Activated CD4-positive, alpha-beta T cell treated with anti-CD3 and anti-CD28 coated beads, Interleukin-2, amount 50 U/mL, for 1 hour (primary cell): ENCODE measurements at places on chromosomes 11 and 22.

- no peak for DNase-seq
Measured at GRCh38 chr11:66322732-66323427, 6.0 kb upstream of the CD248 start.

- DNase-seq = no peak
Measured at GRCh38 chr11:61375761-61376108, 13.6 kb downstream of the TMEM138 start.

DNA sequence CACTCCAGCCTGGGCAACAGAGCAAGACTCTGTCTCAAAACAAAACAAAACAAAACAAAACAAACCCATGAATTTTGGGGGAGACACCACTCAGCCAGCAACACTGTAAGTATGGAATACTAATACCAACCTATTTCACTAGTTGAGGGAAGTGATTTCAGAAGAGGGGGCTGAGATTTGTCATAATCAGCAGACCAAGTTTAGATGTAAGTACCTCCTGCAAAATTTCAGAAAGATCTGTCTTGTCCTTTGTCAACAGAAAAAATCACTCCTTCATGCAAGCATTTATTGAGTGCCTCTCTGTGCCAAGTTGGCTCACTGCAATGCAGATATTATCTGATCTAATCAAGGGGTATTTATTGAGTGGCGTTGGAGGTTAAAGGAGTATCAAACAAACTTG, 23.4 kb upstream of the ADA2 start:
- DNase-seq = no peak

GRCh38 chr22:26777156-26777801, 119.9 kb downstream of the MIAT start:
- no peak for DNase-seq

DNA sequence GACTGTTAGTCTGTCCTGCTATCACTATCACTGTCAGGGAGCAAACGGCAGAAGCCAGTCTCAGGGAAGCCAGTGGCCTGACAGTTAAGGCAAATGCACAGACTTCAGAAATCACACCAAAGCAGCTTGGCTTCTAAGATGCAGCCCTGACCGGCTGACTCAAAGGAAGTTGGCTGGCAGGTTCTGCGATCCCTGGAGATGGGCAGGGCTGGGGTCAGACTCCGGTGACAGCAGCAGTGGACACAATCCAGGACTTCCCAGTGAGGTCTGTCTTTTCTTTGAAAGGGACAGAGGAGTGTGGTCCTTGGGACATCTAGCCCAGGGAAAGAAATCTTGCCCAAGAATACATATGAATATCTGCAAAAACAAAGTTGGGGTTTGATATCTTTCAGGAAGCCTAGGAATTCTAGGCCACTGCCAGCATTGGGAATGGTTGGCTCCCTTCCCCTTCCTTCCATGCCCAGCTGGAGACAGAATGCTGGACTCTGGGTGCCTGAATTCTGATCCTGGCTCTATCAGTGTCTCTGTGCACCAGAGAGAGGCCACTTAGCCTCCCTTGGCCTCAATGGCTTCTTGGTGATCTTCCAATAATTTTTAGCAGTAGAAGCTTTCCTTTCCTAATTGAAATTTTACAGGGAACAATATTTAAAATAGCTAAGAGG, 108.9 kb downstream of the KIRREL3 start:
- no peak for DNase-seq

GRCh38 chr22:33861216-33861875, 58.9 kb downstream of the LARGE1 start:
- no peak for DNase-seq

DNA sequence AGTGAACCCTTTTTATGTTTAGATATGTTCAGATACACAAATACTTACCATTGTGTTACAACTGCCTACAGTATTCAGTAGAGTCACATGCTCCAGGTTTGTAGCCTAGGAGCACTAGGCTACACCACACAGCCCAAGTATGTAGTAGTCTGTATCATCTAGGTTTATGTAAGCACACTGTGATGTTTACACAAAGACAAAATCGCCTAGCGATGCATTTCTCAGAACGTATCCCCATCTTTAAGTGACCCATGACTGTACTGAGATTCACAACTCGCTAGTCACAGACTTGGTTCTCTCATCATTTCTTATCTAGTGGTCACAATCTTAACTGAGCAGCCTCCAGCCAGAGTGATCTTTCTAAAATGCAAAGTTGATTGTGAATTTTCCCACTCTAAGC, 119.2 kb downstream of the RASSF10 start:
- no peak for DNase-seq

DNA sequence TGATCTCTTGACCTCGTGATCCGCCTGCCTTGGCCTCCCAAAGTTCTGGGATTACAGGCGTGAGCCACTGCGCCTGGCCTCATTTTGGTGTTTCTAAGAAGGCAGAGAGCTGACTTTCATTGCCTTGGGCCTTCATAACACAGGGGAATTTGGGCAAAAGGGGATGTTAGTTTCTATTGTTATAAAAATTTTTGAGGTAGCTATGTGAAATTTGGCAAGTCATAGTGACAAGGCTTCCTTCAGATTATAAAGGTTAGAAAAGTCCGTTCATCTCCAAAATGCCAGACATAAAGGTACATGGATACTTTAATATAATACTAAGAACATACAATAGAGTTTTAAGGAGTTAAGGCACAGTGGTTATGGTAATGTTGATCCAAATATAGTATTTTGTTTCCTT, 17.2 kb downstream of the LDHC start:
- no peak for DNase-seq

GRCh38 chr11:15923183-15923582, 433.2 kb downstream of the SOX6 start:
- no peak for DNase-seq

DNA sequence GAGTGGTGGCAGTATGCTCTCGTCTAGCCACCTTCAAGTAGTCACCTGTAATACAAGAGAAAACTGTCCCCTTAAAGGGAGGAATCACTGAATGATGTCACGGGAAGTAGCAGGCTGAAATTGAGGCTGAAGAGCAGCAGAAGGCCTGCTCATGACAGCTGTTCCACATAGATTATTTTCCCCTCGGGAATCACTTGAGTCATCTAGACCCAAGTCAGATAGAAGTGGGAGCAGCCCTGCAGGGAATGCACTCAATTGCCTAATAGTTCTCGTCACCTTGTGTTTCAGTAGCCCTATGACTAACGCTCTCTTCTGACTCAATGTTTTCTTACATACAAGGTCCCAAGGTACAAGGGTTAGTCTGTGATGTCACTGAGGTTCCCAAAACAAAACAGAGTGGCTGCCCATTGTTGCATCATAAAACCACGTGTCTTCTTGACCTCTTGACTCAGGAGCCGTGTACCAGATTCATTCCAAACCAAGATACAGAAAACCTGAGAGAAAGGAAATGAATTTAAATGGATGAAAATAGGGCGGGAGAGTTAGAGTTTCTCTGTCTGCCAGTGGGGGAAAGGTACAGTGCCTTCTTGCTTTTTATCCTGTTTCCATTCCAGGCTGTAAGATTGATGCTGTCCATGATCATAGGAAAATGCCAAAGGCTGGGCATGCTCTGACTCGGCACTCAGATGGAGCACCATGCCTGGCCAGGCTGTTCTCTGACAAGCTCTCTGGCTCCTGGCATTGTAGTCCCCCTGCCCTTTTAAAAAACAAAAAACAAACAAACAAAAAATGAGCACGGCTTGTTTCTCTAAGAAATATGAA, 21.6 kb upstream of the C11orf96 start:
- no peak for DNase-seq

DNA sequence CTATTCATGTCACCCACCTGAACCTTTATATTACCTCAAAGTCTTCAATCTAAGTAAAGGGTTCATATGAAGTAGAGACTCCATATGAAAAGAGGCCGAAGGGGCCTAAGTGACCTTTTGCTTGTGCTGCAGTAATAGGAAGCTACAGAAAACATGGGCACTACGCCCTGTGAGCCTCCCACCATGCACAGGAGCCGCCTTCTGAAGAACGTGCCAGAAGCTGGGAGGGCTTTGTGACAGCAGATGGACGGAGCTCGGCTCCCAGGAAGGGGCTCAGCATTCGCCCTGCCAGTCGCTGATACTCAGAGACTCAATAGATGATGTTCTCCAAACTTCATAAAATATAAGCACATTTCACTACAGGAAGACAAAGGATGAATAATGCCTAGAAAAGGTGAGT, 21.2 kb downstream of the DEAF1 start:
- DNase-seq = no peak

DNA sequence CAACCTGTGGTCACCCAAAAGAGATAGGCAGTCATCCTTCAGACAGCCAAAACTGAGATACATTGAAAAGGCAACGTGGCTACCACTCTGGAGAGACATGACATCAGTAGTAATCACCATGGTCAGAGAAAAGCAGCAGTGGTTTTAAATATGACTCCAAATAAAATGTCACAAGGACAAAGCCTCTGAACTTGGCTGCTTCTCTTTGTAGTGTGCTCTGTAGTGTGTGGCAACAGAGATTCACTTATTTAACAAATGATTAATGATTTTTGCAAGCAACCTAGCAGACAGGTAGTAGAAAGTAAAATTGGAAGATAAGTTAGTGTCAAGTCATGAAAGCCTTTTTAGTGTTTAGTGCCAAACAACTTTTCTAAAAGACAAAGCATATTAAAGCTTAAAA, 63.5 kb downstream of the PAX6 start:
- no peak for DNase-seq

DNA sequence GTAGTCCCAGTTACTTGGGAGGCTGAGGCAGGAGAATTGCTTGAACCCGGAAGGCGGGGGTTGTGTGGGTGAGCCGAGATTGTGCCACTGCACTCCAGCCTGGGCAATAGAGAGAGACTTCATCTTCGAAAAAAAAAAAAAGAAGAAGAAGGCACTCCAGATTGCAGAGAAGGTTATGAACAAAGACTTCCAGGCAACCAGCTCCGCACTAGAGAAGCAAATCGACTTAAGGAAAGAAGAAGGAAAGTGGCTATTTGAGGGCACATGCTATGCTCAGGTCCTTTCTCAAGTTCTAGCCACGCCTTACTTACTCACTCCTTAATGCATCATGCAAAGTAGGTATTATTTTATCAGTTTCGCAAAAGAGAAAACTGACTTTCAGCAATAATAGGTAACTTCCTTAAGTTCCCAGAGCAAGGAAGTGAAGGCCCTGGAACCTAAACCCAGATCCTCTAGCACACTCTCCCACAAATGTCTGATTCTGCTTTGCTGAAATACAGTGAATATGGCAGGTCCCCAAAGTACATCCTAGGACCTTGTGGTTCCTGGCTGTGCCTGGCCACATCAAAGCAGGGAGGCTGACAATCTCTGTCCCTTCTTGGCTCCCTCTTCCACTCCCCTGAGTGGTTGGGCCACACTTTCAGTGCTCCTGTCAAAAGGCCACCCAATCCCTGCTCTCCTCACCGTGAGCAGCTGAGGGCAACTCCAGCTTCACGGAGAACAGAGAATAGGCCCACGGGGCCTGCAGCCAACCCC, 14.2 kb downstream of the CD3E start:
- no peak for DNase-seq

DNA sequence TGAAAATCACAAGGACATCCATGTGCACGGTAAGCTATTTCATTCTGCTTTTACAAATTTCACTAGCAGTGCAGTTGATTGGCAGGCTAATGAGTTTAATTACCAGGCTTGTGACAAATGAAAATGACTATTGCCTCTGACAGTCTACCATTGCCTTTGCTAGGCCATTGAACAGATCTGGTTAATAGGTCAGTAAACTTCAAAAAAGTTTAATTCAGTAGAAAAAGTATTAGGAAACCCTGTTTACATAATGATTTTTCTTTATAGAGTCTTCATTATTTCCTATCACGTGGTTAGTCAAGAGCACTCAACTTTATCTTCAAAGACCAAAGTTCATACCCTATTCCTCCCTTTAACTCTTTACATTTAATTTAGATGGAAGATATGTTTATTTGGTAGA, 77.0 kb downstream of the PRMT3 start:
- DNase-seq = no peak

DNA sequence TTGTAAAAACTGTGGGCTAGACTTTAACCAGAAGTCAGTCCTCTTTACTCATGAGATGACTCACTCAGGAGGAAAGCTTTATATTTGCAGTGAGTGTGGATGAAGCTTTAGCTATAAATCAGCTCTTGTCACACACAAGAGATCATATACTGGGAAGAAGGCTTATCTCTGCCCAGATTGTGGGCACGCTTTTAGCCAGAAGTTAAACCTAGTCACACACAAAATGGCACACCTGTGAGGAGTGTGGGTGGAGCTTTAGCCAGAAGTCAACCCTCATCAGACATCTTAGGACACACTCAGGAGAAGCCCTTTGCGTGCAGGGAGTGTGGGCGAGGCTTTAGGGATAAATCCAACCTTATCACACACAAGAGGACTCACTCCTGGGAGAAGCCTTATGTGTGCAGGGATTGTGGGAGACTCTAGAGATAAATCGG, 706.9 kb upstream of the LUZP2 start:
- no peak for DNase-seq

DNA sequence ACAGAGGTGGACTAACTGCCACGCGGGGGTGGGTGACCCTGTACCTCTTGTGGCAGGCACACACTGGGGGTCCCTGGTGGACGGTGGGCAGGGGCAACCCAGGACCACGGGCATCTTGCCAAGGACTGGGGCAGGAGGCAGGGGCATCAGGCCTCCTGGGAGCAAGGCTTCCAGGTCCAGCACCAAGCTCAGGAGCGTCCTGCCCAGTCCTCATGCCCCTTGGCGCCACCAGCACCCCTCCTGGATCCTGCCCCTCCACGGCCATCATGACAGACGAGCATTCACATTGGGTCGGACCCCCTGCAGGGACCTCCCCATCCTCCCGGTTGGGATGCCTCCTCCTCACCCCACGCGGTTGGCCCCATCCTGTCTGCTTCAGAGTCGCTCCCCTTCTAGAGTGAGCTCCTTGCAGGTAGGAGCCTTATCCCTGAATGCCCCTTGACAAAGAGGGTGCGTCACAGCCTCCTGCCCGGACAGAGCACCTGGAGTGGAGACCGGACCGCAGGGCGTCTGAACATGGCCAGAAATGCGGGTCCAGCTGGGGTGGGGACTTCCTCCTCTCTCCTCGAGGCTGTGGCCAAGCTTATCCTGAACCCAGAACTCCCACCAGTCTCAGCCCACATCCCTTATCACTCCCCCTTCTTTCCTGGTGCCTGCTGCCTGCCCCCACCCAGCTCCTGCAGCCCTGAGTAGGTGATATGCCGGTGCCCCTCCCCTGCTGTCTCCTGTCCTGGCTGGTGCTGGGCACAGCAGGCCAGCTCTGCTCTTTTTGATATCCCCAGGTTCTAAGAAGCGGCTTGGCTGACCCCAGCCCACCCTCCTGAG, 40.3 kb downstream of the IGF2 start:
- no peak for DNase-seq

GRCh38 chr11:9529334-9529650, 44.2 kb upstream of the WEE1 start:
- DNase-seq = no peak

DNA sequence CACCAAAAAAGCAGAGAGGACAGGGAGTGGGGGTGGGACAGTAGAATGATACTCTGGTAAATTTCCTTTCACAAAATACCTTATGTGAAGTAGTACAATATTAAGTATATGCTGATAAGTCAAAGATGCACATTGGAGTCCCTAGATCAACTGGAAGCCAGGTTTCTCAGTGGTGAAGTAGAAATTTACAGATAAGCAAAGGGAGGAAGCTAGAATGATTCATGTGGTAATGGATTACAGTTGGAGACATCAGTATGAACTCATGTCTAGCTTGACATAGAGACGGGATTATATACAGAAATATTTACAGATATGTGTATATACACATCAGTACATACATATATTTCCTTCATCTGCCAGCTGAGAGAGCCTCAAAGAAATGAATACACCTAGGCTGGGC, 21.5 kb downstream of the PLEKHB1 start:
- no peak for DNase-seq

GRCh38 chr11:119903389-119903788, 174.4 kb upstream of the NECTIN1 start:
- DNase-seq = no peak
